ENCODE measurements at places on chromosomes 13 and 19.

DNA sequence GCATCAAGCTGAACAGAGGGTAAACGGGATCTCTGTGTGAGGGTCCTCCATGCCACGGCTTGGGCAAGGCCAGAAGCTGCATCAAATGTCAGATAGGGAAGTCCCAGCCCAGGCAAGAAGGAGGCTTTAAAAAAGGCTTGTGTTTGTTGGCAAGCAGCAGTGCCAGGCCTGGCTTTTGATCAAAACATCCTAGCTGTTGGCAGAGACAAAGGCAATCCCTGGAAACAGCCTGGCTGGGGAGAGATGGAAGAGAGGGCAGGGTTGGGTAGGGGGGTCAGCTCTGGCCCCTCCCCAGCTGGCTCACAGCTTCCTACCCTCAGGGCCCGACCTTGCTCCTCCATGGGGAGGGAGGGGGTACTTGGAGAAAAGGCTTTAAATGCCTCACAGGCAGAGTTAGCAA lies 61.8 kb upstream of the KCTD15 start:
- DNase-seq, result peak; percentile 16

- no peak for DNase-seq
Observed at GRCh38 chr13:42112864-42113263, 64.4 kb downstream of the DGKH start.

- no peak for DNase-seq
Observed at GRCh38 chr19:30207357-30207756, 164.8 kb upstream of the ZNF536 start.

- DNase-seq, result no peak
Observed at GRCh38 chr19:13120817-13121216, 2.8 kb downstream of the NACC1 start.

GRCh38 chr13:79267560-79267959 lies 138.5 kb downstream of the RBM26 start:
- DNase-seq, result no peak

DNA sequence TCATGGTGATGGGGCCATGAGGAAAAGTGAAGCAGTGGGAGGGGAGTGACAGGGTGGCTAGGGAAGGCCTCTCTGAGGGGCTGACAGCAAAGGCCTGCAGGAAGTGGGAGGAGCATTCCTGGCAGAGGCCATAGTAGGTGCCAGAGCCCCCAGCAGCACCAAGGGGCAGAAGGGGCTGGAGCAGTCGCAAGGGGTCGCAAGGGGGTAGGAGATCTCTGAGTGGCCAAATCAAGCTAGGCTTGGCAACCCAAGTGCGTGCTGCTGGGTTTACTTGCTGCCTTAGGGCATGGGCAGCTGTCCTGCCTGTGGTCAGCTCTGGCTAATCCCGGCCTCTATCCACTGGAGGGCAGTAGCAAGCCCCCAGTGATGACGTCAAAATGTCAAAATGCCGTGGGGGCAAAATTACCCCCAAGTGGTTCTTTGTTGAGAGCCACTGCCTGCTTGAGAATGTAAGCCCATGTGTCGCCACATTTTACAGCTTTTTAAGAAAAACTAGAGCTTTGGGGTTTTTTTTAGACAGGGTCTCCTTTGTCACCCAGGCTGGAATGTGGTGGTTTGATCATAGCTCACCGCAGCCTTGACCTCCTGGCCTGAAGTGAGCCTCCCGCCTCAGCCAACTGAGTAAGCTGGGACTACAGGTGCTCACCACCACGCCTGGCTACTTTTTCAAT lies 11.8 kb downstream of the CCDC97 start:
- DNase-seq, result no peak

GRCh38 chr13:75796825-75797224 lies 160.7 kb downstream of the LMO7 start:
- DNase-seq, result no peak

DNA sequence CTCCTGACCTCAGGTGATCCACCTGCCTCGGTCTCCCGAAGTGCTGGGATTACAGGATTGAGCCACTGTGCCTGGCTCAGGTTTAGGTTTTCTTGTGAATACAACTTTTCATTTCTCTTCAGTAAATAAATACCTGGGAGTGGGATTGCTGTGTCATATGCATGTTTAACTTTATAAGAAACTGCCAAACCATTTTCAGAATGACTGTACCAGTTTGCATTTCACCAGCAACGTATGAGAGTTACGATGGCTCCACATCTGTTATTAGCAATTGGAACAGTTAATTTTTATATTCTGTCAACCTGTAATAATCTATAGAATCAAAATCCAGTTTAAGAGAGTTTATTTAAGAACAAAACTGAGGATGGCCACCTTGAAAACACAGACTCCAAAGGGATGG lies 52.2 kb downstream of the TEX26 start:
- DNase-seq, result no peak

- DNase-seq, result peak; percentile 25
Observed at GRCh38 chr13:32310134-32310706, 4.9 kb downstream of the ZAR1L start.

DNA sequence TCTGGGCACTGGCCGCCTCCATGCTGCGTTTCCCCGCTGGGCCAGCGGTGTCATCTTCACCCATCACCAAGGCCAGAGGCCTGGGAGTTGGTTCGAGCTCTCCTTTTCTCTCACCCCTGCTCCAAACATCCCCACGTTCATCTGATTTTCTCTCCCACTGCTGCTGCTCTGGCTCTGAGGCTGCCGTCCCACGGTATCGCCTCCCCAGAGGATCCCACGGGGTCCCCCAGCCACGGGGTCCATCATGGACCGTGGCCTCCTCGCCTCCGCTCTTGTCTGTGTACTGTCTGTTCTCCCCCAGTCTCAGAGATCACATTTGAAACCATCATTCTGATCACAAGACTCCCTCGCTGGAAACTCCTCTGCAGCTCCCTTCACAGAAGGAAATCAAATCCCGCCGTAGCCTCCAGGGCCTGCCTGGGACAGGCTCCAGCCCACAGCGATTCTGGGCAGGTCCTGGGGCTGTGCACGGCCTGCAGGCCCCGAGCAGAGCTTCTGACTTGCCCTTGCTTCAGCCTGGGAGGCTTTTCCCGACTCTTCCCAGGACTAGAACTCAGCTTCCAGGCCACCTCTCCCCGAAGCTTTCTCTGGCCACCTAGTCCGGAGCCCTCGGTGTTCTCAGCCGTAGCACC lies 64.2 kb downstream of the SOX1 start:
- no peak for DNase-seq

- peak; percentile 31 for DNase-seq
Observed at GRCh38 chr13:27006519-27007161, 165.0 kb downstream of the USP12 start.

- DNase-seq, result no peak
Observed at GRCh38 chr13:49234741-49235140, 13.0 kb upstream of the CDADC1 start.

GRCh38 chr13:114010401-114011101 lies 36.7 kb upstream of the C13orf46 start:
- DNase-seq, result no peak

DNA sequence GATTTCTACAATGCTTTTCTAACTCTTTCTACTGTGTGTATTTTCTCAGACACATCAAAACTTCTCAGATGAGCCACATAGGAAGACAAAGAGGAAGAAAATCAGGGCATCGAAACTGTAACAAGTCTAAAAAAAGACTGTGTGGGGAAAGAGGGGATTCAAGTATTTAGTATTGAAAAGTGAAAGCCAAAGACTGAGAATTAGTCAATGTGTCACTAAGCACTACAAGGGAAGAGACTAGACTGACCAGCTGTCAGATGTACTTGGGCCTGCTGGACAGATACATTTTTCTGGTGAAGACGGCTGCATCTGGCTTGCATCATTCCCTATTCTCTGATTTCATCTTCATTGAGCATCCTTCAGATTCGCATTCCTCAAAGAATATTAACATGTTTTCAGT lies 25.4 kb downstream of the COMMD6 start:
- DNase-seq, result no peak

DNA sequence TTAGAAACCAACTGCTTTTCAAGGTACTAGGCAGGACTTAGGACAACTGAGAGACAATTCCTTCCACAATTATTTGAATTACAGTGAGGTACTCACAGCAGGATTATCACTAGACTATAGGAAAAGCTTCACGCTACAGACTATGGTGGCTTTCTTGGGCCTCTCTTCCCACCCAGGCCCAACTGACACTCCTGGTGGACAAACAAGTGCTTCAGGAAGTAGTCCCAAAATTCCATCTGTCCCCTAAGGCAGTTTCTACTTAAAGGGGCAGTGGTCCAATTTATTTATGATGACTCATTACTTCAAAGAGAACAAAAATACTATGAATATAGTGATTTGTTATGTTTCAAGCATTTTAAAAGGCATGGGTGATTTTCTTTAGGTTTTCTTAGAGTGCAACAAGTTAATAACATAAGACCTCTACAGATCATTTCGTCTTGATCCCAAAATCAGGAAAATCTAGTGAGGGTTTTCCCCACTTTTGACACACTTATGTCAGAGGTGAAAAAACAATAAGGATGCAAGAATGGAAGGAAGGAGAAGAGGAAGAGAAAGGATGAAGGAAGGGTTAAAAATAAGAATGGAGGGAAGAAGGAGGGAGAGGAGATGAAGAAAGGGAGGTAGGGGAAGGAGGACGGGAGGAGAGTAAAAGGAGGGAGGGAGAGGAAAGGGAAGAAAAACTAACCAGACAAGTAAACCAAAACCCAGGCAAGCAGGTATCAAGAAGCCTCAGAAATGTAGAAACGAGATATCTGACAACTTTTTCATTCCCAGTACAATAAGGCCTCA lies 100.7 kb downstream of the SERP2 start:
- DNase-seq, result no peak

DNA sequence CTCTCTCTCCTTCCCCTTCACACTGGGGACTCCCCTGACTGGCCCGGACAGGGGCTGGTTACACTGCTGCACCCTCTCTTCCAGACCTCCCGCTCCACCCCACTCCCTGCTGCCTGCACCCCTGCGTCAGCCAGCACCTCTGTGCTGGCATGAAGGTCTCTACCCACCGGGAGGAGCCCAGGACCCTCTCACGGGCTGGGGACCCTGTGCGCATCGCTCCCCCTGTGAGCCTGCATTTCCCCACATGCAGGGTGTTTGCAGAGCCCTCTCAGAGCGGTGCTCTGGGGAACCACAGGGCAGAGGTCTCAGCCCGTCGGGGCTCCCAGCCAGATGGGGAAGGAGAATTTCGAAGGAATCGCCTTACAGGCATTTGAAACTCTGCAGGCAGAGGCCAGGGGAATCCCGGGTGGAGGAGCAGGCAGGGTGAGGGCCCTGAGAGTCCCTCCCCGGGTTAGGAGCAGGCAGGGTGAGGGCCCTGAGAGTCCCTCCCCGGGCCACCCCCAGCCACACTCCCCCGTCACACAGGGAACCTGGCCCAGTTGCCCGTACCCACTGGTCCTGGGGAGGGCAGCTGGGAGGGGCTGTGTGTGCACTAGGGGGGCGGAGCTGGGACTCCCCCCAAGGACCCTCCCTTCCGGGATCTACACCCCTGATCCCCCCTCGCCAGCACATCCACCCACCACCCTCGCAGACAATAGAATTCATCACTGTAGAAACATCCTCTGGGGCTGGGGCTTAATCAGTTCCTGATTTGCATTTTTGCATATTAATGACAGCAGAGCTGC lies 16.3 kb upstream of the TCF3 start:
- no peak for DNase-seq

DNA sequence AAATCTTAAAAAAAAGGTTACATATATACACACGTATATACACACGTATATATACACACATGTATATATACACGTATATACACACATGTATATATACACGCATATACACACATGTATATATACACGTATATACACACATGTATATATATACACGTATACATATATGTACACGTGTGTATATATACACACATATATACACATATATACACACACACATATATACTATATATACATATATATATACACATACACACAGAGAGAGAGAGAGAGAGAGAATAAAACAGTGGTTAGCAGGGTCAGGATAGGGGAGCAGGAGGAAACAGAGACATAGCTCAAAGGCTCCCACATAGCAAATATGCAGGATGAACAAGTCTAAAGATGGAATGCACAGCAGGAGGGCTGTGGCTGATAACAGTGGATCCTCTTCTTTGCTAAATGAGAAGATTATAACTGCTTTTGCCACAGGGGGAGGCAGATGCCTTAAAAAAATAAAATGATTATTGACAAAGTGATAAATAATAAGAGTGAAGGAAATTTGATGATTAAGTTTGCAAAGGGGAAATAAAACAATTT lies 714.5 kb downstream of the UQCRFS1 start:
- DNase-seq, result no peak

DNA sequence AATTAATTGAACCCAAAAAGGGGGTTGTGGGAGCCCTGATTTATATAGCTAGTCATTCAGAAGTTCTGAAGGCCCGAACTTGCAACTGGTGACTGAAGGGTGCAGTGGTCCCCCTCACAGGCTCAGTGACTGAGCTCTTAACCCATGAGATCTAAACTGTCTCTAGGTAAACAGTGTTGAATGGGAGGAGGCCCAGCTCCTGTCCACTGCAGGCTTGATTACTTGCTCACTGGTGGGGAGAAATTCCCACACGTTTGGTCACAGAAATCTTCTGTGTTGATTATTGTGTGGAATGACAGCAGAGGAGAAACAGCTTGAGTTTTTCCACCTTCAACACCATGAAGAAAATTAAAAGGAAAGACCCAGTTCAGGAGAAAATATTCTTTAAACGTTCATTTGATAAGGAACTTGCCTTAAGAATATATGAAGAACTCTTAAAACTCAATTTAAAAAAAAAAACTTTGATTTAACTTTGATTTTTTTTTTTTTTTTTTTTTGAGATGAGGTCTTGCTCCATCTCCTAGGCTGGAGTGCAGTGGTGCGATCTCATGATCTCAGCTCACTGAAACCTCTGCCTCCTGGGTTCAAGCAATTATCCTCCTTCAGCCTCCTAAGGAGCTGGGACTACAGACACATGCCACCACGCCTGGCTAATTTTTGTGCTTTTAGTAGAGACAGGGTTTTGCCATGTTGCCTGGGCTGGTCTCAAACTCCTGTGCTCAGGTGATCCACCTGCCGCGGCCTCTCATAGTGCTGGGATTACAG lies 249.3 kb downstream of the UQCRFS1 start:
- DNase-seq, result no peak

GRCh38 chr13:77620138-77620537 lies 77.3 kb upstream of the SLAIN1 start:
- no peak for DNase-seq

- DNase-seq, result no peak
Observed at GRCh38 chr13:109128121-109128520, 498.7 kb downstream of the MYO16 start.

GRCh38 chr13:51937320-51938290 lies 73.6 kb downstream of the ATP7B start:
- no peak for DNase-seq

DNA sequence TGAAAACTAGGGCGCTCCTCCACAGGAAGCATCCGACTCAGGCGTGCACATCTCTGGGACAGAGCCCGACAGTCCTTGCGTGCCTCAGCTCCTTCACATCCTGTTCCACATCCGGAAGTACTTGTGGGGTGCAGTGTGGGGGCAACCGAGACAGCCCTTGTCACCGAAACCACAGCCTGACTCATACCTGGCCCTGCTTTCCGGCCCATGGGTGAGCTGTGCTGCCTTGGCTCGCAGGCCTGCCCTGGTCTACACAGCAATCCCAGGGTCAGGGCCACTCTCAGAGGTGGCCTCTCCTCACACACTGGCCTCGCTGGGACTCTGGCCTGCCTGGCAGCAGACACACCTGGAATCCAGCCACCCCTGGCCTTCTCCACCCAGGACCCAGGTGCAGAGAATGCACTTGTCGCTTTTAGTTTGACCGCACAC lies 100.4 kb downstream of the STK24 start:
- DNase-seq, result no peak

- DNase-seq, result no peak
Observed at GRCh38 chr19:17926044-17926443, 6.8 kb upstream of the CCDC124 start.

Data from anterior cingulate cortex (tissue), 58 donors.